ENCODE measurements at places on chromosomes 12 and 14.
A peak's percentile ranks its signal among the peaks of the same experiment; 100 is the strongest.

DNA sequence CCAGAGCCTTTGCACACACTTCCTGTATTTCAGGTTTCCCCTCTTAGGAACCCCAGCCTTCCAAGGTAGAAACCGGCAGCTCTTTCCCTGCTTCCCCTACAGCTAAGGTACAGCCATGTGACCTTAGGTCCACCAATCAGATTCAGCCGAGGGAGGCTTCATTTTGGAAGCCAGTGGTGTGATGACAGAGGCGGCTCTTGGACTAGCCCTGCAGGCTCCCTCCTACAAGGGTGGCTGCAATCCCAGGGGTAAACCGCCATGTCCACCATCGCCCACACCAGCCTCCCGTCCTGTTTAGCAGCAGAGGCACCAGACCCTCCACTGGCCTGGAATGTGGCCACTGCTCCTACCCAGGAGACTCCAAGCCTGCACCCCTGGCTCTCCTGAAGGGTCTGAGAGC lies 65.6 kb downstream of the SERPINA3 start:
- no peak for DNase-seq

GRCh38 chr14:73241481-73242165 lies 4.3 kb downstream of the PAPLN start:
- no peak for DNase-seq

GRCh38 chr14:24443053-24443665 lies 583 bp upstream of the SDR39U1 start:
- no peak for DNase-seq

DNA sequence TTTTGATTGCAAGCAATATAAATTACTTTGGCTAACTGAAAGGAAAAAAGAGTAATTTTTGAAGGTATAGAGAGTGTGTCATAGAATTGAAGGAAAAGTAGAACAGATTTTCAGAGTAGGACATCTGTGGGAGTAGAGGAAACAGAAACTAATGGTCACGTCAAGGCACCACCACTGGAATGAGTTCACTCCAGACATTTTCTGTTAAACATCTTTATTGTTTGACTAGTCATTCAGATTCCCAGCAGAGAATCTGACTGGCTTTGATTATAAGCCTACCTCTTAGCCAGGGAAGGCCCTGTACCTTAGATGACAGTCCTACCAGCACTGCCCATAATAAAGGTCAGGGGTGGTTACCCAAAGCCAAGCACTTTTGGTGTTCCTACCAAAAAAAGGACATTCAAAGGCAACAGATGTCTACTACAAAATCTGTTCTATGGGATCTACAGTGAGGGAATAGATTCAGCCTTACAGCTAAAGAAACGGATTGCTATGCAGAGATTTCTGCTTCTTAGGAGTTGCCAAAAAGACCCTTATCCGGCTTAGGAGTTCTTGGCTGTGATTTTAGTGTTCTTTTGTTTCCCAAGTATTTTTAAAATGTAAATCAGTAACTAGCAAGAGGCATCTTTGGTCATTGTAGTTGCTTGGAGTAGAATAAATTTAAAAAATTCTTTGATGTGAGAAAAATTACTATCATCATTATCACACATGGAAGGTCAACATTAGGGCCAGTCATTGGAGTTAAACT lies 410.8 kb downstream of the RAD51B start:
- no peak for DNase-seq

DNA sequence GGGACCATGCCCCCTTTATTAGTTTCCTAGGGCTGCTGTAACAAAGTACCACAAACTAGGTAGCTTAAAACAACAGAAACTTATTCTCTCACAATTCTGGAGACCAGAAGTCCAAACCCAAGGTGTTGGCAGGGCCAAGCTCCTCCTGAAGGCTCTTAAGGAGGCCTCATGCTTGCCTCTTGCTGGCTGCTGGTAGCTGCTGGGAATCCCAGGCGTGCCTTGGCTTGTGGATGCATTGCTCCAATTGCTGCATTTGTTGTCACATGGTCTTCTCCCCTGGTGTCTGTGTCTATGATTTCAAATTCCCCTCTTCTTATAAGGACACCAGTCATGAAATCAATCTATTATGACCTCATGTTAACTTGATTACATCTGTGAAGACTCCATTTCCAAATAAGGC lies 11.2 kb downstream of the SLC17A8 start:
- no peak for DNase-seq

DNA sequence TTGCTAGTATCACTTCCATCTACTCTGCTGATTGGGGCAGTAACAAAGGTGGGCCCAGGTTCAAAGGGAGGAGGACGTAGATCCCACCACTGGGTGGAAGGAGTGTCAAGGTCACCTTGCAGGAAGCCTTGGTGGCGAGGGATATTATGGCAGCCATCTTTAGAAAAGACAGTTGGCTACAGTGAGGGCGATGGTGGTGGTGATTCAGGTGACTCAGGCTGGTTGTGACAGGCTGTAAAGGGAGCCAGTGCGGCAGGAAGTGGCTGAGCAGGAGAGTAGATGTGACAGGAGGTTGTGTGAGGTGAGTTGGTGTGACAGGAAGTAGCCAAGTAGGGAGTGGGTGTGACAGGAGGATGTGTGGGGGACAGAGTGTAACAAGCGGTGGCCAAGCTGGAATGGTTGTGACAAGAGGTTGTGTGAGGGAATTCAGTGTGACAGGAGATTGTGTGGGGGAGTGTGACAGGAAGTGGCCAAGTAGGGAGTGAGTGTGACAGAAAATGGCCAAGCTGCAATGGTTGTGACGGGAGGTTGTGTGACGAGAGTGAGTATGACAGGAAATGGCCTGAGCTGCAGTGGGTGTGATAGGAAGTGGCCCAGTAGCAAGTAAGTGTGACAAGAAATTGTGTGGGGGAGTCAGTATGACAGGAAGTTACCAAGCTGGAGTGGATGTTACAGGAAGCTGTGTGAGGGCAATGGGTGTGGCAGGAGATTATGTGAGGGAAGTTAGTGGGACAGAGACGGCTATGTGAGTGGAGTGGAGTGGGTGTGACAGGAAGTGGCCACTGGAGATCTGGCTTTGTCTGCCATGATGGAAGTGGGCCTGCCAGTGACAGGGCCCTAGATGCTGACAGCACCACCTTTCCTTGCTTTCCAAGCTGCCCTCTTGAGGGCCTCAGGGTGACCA lies 136.5 kb upstream of the MYL2 start:
- DNase-seq: peak; percentile 62

- no peak for DNase-seq
These were observed 15.6 kb downstream of the APOBEC1 start for GRCh38 chr12:7650091-7650490.

- DNase-seq: no peak
These were observed 154.8 kb downstream of the PAX9 start for GRCh38 chr14:36816481-36816880.

- no peak for DNase-seq
These were observed 65.5 kb downstream of the ST8SIA1 start for GRCh38 chr12:22268973-22269372.

DNA sequence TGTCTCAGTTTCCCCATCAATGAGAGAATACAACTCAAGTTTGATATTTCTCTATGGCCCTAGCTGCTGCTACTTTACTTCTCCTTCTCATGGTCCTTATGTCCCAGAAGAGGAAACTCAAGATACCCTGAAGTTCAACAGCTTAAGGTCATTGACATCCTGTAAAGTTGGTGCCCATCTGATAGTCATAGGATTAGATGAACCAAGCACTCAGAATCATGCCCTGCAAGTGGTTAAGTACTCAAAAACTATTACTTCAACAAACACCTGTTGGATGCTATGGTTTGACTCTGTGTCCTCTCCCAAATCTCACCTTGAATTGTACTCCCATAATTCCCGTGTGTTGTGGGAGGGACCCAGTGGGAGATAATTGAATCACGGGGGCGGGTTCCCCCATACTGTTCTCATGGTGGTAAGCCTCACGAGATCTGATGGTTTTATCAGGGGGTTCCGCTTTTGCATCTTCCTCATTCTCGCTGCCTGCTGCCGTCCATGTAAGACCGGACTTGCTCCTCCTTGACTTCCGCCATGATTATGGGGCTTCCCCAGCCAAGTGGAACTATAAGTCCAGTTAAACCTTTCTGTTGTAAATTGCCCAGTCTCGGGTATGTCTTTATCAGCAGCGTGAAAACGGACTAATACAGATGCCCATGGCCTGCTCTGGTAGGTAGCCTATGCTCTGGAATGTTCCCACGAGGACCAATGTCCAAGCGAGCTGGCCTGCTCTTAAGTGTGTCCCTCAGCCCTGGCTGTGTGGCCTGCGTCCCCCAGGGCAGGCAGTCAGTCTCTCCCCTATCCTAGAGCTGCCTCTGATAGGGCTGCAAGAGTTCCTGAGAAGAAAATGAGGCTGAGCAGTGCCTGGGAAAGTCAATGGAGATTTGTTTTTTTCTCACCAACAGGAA lies 18.1 kb downstream of the CAMKK2 start:
- DNase-seq: no peak

DNA sequence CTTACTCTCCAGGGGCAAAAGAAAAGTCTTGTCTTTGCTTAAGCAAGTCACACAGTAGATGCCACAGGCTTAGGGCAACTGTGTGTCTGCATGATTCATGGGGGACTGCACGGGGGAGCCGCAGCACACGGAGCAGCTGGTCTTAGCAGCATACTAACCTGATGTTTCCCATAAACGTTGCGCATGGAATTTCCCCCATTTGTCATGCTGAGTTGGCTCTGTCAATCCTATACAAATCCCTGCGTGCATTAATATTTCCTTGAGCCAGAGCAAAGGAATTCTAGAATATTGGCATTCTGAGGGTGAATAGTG lies 71.2 kb downstream of the SAMD4A start:
- no peak for DNase-seq
